ENCODE measurements at places on chromosomes 11 and 22.

GRCh38 chr11:49432242-49432848 is 223.9 kb upstream of the FOLH1 start:
- DNase-seq, result no peak

- DNase-seq, result peak; percentile 53
Measured at GRCh38 chr11:73356979-73357860, 19.0 kb upstream of the RELT start.

- no peak for DNase-seq
Measured at GRCh38 chr22:47608421-47608820, 846.0 kb downstream of the TBC1D22A start.

- no peak for DNase-seq
Measured at GRCh38 chr11:45400591-45400990, 114.5 kb upstream of the SYT13 start.

DNA sequence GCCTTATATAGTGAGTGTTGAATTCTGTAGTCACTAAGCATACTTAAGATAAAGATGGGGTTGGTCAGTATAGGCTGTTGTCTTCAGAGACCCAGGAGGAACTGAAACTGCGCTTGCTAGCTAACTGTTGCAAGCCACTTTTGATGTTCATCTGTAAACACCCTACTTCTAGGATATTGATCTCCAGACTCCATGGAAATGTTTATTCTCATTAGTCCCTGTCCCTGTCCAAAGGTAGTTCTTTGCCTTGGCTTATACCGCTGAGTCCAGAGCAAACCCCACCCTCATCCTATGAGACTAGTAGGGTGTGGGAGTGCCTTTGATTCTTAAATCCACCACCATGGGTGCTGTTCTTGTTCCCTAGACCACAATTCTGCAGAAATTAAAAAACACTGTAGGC is 36.4 kb downstream of the DEPDC5 start:
- DNase-seq, result no peak

- peak; percentile 68 for DNase-seq
Measured at GRCh38 chr22:47051441-47052071, 289.1 kb downstream of the TBC1D22A start.

- DNase-seq, result peak; percentile 51
Measured at GRCh38 chr11:64918017-64918416, 1.0 kb upstream of the ATG2A start.

GRCh38 chr11:2563213-2564007 is 118.6 kb downstream of the KCNQ1 start:
- no peak for DNase-seq

- no peak for DNase-seq
Measured at GRCh38 chr11:60710482-60710881, 11.1 kb downstream of the MS4A8 start.

DNA sequence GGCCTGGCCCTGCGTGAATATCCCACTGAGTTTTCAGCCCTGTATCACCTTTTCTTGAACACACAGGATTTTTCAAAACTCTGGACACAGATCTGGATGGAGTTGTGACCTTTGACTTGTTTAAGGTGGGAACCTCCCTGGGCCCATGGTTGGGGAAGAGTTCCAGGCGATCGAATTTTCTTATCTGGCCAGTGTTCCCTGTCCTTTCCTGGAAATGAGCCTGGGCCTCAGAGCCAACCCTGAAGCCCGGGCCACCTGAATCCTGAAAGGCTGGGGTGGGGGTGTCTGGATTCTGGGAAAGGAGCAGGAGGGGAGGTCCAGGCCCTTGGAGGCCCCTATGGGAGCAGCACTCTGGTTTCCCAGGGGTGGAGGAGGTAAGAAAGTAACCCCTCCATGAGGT is 29.0 kb downstream of the CAPN1 start:
- no peak for DNase-seq
